ENCODE measurements at places on chromosomes 13 and 19.

DNA sequence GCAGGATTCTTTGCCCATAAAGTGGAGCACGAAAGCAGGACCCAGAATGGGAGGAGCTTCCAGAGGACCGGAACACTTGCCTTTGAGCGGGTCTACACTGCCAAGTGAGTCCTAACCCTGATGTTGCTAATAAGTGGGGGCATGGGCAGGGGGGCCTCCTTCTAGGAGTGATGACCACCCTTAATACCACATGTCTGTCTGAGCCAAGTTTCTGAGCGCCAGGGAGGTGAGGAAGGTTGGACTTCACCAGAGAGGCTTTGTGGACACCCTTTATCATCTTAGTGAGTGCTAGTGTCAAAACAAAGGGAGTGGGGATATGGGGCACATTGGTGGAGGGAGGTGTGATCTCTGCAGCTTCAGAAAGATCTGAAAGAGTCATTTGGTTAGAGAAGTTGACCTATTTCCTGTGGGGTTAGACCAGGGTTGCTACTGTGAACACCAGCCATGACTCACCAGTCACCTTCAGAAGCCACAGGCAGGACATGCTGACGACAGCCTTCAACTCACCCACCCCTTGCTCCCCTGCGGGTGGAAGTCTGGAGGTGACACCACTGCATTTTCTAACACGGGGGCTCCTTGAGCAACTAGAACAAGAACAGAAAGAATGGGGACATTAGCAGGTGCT lies 8.8 kb downstream of the ALOX5AP start:
- peak; percentile 87 for DNase-seq

DNA sequence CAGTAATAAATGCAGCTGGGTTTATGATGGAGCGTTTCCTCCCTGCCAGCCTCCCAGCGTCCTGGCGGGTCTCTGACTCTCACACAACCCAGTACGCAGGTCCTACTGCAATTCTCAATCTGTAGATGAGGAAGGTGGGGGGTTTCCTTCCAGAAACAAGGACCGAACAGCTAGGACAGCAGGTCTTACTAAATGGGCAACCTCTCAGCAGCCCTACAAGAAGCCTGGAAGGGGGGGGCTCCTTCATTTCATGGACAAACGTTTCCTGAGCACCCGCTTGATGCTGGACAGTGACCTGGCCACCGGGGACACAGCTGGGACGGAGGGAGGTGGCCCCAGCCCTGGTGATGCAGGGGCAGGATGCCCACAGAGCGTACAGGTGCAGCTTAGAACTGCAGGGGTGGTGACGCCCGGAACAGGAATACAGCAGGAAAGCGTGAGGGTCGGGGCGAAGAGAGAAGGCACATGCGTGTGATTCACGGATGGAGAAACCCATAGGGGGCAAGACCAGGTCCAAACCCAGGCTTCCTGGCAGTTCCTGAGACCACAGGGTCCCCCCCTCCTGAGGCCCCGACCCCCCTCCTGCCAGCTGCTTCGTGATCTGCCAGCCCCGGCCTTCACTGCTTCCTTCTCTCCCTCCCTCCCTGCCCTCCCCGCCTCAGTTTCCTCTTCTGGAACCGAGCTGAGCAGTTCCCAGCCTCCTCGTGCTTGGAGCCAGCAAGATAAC lies 732 bp upstream of the C2CD4C start:
- DNase-seq, result no peak

DNA sequence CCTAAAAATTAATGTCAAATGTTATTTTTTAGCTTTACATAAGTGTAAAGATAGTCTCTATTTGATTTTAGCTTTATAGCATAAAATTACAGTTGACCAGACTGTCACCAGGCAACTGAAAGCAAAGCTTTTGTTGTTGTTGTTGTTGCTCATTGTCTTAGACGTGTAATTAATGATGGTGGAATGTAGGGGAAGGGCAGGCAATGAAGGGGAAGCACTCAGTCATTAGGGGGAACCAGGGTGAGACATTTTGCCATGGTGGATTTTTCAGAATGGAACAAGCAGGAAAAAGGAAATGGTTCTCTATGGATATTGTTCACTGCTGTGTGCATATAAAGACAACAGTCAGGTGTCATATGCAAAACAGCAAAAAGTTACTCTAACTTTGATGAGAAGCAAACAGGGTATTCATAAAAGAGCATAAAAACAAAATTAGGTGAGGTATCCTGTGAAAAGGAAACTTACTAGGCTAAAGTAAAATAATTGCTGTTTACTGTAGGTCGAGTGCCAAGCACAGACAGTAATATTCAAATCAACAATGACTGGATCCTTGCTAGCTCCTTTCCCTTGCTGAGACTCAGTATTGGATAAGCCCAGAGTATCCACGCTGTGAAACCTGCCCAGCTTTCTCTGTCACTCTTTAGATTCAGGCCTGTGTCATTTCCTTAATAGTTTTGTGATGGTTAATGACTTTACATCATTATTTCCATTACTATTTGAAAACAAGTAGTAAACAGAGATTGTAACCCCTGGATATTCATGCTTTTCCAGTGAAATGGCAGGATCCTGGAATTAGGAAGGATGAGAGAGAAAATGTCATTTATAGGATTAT lies 110.5 kb downstream of the LRCH1 start:
- DNase-seq, result no peak

GRCh38 chr19:42143341-42144234 lies 11.3 kb upstream of the POU2F2 start:
- no peak for DNase-seq

GRCh38 chr13:112962396-112962795 lies 6.6 kb upstream of the MCF2L start:
- no peak for DNase-seq
